Sigmoid colon (tissue), 7 donors: ENCODE measurements at places on chromosomes 2 and 18. TPM values are rescaled to one million over a fixed set of nuclear protein-coding genes. Genes with fewer than 3 reads are reported as not detected.

Gene EML6
- total RNA-seq = 1.1 TPM

Gene KRTCAP3
- not detected for total RNA-seq

DNA sequence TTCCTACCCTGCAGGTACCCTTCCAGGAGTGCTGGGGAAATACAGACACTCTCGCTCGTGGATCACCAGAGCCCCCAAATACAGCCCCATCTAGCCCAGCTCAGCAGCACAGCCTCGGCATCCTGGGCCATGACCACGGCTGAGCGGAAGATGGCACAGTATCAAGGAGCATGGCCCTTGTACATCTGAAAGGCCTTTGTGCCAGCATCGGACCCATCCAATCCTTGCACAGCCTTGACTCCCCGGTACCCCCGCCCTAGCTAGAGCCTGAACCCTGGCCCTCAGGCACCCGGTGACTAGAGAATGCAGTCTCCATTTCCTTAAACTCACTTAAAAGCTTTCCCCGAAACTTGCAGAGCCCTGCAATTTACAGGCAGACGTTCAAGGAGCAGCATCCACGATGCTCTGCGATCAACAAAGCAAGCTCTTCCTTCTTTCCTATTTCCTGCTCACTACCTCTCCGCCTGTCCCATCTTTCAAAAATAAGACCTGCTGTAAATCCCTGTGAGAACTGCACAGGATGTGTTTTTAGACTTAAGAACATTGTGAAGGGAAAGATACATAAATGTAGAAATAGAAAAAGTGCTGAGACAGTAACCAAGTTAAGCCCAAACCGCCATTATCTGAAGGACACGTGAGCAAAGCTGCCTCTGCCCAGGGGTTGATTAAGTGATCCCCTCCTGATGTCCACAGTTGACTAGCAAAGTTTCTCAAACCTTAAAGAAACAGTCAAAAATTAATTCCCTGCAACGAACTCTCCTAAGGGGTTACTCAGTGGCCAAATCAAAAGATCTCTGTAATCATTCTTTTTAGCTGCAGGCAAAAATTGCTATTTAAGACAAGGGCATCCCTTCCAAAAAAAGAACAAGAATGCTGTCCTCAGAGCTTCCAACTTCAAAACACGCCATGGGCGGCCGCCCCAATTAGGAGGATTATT lies 48.5 kb downstream of the ZNF516 start:
- peak; percentile 62 for DNase-seq

DNA sequence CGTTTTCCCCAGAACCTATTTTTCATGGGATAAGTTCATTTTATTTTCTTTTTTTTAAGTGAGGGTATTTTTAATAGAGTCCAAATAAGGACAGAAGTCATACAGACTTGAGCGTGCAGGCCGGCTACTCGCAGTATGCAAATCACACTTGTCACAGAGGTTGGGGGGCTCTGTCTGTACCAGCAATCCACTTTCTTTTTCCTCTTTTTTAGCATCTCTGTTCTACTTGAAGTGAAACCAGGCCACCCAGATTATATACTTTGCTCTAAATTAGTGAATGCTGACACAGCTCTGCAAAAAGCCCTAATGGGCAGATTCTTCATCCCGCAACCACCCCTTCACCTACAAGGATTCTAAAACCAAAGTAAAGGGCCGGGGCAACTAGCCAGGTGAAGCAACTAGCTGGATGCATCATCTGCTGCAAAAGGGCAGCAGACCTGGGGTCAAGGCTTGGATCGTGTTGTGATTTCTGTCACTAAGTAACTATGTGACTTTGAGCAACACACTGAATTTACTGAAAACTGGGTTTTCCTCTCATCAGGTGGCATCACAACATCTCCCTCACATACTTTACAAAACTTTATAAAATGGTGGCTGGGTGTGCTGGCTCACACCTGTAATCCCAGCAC lies 18.4 kb downstream of the KDSR start:
- DNase-seq = no peak

GRCh38 chr18:36392979-36393287 lies 95.4 kb downstream of the FHOD3 start:
- DNase-seq = no peak
